ENCODE measurements at places on chromosomes 5 and 9.

GRCh38 chr5:126514558-126515141, 80.4 kb downstream of the ALDH7A1 start:
- DNase-seq: no peak

DNA sequence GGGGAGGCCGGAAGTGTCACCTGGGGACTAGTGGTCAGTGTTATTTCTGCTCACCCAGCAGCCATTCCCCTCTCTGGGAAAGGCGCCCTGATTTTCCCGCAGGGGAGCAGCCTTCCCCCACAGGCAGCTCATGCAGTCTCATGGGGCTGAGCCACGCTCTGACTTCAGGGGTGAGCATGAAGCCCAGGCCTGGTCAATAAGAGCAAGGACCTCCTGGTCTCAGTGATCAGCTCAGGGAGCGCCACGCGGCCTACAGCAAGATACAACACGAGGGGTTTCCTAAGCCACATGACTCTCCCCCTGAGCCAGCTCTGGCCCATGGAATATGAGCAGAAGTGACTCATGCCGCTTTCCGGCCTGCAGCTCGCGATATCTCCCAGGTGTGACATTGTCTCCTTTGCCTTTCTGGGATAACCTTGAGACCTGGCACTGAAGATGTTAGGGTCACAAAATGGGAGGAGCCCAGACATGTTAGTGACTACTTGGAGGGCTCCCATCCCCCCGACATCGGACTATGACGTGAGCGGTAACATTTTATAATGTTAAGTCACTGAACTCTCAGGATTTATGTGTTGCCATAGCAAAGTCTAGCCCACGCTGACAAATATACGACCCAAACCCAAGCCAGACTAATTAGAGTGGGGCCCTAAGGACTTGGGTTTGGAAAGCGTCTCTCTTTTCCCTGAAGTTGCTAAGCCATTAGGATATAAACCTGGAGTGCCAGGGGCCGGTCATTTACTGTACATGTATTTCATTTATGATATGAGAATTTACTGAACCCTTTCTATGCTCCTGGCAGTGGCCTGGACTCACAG, 46.5 kb upstream of the GFPT2 start:
- no peak for DNase-seq

DNA sequence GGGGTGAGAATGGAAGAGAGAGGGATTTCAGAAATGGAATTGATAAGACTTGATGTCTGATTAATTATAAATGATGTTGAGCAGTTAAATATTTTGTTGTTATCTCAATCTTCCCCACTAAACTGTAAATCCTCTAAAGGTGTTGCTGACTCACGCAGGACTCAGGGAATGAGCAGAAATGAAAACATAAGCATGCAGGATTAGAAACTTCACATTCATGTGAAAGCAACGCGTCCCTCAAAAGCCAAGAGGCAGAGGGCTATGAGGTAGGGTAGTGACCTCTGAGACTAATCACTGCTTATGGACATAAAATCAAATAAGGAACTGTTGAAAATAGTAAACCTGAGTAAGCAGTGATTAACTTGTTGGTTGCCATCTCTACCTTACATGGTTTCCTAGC, 21.1 kb downstream of the ADAMTSL1 start:
- no peak for DNase-seq

- no peak for DNase-seq
Observed at GRCh38 chr5:33275391-33275790, 165.4 kb upstream of the TARS1 start.

DNA sequence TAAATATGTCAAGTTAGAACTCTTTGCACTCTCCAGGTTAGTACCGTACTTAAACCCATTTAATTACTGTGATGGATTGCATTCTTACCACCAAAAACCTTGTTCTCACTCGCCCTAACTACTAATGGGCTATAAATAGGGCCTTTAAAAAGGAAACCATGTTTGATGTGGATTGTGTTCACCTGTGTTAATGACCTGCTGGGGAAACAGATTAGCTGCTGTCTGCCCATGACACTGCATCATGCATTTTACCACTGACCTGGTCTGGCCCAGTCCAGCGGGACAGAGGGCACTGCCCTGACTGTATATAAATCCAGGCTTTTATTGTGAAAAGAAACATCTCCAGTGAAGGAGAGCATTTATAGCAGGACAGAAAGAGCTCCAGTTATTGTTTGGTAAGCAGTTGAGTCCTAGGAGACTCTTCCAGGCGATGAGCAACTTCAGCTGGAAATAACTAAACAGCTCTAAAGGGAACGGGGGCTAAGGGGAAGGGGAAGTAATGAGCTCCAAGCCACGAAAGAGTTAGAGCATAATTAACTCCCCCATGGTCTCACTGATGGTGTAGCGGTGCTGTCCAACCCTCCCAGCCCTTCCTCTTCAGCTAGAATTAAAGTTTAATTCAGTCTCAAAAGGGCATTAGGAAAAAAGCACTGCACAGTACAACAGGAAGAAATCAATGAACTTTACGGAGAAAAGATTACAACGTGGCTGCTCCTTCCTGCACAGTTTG, 303.1 kb downstream of the ENC1 start:
- peak; percentile 29 for DNase-seq

DNA sequence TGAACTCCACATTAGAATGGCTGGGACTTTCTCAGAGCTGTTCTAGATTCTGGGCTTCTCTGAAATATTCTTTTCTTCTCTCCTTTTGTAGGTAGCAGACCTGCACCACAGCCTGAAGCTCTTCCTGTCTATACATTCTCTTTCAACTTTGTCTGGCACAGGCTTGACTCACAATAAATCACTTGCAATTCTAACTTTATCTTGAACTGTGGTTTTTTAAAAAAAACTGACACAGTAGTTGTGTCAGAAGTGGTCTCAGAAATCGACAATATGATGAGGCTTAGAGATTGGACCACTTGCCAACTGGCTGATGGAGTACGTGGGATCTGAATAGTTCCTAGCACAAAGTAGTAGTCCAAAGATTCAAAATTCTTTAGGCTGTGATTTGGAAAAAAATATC, 24.1 kb upstream of the CDH9 start:
- DNase-seq: no peak

- no peak for DNase-seq
Observed at GRCh38 chr5:135995976-135996375, 32.8 kb upstream of the TGFBI start.

DNA sequence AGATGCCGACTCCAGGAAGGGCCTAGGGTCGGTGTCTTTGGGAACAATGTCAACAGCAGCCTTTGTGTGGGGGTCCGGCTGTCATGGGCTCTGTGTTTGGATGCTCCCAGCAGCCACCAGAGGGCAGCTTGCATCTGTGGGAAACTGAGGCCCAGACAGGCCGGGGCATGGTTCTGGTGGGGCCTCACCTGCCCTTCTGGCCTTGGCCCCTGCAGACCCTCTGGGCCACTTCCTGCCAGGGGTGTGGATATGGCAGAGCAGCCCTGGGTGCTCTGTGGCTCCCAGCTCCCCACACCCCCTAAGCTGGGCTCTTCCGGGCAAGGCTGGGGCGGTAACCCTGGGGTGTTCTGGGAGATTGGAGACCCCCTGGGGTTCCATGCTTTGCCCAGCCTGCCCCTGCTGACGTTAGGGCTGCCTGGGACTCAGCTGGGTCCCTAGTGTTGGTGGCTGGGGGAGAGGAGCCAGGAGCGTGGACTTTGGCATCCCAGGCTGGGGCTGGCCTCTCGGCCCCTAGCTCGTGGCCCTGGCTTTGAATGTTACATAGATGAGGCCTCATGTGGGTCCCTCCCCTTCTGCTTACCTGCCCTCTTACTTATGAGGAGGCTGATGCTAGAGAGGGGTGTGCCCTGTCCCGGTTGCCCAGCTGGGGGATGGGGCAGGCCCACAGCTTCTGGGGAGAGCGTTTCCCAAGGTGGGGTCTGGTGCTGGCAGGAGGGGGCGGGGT, 38.3 kb downstream of the RXRA start:
- DNase-seq: no peak

DNA sequence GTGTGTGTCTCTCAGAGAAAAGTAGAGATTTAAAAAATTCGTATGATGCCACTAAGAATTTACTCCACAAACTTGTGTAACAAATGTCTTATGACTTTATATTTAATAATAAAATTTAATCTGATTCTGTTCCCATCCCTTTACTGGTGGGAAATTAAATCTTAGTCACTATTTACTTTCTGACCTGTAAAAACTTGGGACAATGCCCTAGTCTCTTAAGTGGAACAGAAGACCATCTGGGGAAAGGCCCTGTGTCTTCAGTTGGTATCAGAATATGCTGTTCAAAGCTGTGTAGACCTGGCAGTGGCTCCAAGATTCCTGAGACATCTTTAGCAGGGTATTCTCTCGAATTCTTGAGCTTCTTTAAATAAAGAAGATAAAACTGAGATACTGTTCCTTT, 2.6 kb upstream of the BDP1 start:
- no peak for DNase-seq

DNA sequence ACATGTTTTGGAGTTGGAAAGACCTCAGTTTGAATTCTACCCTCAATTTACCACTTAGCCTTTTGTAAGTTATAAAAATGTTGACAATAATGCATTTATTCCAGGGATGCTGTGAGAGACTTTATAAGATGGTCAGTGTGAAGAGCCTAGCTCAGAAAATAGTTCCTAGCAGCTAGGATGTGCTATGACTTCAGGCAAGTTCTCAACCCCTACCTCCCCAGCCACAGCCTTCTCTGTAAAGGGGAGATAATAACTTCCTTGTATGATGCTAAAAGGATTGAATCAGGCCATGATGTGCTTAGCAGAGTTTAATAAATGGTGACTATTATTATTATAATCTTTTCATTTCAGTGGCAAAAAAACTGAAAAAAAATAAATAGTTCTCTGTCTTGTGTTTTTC, 77.6 kb downstream of the ALDH1A1 start:
- DNase-seq: no peak

GRCh38 chr9:115043632-115044031, 74.3 kb downstream of the TNC start:
- no peak for DNase-seq

DNA sequence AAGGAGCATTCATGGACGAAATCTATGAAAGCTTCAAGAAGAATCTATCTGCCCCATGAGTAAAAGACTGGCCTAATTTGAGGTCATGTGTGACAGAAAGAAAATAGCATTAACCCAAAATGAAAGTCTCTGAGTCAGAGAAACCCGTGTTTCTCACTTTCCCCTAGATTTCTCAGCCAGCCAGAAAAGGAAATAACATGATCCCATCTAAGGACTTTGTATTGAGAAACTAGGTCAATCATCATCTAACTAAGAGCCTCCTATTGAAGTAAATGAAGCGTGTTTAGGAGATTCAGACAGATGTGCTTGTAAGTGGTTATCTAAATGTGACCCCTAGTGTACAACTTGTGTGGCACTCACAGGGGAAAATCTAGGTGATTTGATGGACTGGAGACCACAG, 77.3 kb upstream of the ZNF366 start:
- DNase-seq: peak; percentile 18

- DNase-seq: no peak
Observed at GRCh38 chr9:94822273-94822672, 95.8 kb downstream of the AOPEP start.

- DNase-seq: peak; percentile 31
Observed at GRCh38 chr5:42745426-42745825, 11.2 kb upstream of the CCDC152 start.

DNA sequence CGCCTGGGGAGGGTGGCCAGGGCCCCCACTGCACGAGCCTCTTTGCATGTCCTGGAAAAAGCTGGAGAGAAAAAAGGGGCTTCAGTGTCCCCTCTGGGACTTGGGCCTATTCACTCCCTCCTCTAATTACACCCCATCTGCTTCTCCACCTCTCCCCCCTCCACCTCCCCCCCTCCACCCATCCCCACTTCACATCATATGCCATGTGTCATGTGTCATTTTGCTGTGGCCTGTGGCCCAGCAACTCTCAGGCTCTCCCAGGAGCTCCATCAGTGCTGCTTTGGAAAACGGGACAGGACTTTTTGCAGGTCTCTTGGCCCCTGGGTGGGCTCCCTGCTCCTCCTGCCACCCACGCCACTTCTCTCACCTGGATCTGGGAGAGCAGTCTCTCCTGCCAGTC, 68.7 kb downstream of the NTNG2 start:
- no peak for DNase-seq

GRCh38 chr9:116741742-116742141, 54.6 kb downstream of the TRIM32 start:
- no peak for DNase-seq

DNA sequence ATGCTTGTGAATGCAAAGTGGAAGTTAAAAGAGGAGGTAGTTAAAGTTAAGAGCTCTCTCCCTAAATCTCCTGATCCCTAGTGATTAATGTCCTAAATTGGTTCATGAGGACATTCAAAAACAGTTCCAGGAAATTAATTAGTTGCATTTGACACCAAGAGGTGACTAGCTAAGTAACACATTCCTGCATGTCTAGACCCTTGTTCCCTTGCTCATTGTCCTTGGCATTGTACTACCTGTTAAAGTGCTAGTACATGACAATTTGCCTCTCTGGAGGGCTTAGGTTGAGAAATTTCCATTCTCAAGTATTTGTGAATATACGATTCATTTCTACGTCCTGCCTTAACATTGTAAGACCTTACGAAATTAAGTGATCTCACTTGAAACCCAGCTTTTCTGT, 278.6 kb upstream of the CDH10 start:
- DNase-seq: no peak

DNA sequence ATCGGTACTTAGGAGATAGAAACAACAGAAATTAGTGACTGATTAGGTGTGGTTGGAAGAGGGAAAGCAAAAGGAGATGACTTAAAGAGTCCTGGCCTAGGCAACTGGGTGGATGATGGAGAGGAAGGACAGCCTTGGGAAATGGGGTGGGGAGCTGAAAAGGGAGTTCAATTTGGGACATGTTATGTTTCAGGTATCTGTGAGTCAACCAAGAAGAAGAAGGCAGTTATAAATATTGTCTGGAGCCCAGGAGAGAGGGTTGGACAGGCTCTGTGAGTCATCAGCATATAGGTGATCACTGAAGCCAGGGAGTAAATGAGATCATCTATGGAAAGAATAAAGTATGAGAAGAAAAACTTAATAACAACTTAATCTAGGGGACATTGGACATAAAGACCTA, 357.7 kb downstream of the NPR3 start:
- no peak for DNase-seq

- DNase-seq: no peak
Observed at GRCh38 chr5:176670449-176670848, 23.2 kb downstream of the TSPAN17 start.

DNA sequence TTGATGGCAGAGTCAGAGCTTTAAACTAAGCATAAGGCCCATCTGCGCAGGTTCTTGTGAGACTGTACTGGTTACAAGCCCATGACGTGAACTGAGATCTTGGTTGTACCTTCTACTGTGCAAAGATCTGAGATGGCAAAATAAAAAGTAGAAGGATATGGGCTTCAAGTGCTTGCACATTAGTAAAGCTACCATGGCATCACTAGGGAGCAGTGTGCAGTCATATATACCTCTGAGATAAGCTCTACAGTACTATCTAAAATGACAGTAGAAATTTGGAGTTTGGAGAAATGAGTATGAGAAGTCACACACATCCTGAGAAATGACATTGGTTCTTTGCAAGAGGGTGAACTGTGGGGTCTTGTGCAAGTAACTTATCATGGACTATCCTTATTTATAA, 408.2 kb upstream of the PRR16 start:
- peak; percentile 12 for DNase-seq

DNA sequence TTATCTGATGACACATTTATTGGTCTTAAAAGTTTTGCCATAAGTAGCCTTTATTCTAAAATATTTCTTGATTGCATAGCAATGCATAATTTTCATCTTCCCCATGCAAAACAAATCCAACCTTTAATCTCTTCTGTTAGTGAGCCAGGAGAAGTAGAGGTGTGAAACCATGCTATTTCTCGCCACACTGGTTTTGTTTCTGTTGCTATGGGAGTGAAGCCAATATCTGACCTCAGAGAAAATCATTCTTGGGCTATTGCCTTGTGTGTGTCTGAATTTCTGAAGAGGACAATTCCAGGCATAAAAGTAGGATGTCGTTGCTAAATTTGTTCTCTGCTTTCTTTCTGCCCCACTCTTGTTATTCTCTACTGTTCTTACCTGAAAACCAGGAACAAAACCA, 183.6 kb downstream of the PTTG1 start:
- DNase-seq: no peak
